ENCODE measurements at places on chromosomes 2 and 18.

DNA sequence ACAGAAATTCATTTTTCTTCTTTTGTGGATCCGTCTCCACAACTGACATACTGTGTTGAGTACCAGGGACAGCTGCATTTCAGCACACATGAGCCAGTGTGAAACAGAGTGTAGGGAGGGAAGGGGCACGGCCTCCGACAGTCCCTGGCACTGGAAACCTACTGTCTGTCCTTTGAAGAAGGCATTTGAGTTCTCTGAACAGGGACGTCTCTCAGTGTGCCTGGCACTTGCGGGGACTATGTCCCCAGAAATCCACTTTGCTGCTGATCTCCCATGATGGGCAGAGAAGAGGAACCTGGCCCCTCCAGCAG, 48.1 kb downstream of the PLB1 start:
- DNase-seq = no peak

DNA sequence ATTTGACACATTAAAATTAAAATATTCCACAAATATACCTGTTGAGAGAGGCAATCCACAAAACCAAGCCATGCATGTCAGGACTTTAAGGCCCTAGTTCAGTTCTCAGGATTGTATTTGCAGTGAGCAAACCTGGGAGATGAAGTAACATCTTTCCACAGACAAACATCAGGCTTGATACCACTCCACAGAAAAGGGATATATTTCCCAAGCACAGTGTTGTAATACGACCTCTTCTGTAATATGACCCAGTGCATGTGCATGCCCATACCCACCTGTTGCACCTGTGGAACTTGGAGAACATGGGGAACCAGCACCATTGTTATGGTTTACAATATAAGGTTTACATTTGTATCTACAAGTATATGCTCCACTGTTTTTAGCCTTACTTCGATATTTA, 184.0 kb downstream of the PDE11A start:
- DNase-seq = no peak

GRCh38 chr2:229257985-229258384, 13.1 kb downstream of the PID1 start:
- no peak for DNase-seq

GRCh38 chr18:22342625-22343024, 75.1 kb downstream of the CTAGE1 start:
- DNase-seq = no peak

DNA sequence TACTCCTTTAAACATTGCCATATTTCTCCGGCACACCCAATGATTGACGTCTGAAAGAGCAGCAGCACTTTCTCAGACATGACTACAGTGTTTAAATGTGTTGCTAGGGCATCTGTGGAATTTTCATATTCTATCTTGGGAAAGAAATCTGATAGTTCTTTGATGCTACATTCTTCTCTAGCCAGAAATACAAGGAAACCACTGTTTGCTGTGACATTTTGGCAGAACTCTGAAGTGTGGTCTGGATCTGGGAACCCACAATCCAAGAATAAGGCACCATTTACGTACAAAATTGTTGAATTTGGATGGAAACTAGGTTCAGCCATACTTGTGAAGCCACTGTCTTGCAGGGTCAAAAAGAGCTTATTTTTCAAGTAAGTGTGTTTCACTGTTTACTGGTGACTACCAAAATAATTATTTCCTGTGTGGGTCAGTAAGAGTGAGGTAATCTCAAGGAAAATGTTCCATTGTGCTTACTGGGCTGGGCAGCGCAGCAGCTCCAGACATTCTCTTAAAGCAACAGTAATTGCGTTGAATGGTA, 21.3 kb upstream of the CD28 start:
- DNase-seq = peak; percentile 65

DNA sequence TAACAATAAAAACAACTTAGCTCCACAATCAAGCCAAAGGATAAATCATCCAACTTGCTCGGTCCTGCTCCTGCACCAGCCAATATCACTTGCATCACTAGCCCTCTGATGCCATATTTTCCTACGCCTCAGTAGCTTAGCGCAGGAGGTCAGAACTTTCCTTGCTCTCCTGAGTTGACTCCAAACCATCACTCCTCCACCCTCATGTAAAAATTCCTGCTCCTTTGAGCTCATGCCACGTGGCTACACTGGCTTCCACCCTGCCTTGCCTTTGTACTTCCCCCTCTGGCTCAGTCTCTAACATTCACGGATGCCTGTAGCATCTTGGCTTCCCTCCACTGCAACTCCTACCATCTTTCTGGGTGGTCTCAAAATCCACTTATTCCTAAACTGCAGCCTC, 25.2 kb downstream of the AAK1 start:
- DNase-seq = no peak
